ENCODE measurements at places on chromosomes 2 and 18.

DNA sequence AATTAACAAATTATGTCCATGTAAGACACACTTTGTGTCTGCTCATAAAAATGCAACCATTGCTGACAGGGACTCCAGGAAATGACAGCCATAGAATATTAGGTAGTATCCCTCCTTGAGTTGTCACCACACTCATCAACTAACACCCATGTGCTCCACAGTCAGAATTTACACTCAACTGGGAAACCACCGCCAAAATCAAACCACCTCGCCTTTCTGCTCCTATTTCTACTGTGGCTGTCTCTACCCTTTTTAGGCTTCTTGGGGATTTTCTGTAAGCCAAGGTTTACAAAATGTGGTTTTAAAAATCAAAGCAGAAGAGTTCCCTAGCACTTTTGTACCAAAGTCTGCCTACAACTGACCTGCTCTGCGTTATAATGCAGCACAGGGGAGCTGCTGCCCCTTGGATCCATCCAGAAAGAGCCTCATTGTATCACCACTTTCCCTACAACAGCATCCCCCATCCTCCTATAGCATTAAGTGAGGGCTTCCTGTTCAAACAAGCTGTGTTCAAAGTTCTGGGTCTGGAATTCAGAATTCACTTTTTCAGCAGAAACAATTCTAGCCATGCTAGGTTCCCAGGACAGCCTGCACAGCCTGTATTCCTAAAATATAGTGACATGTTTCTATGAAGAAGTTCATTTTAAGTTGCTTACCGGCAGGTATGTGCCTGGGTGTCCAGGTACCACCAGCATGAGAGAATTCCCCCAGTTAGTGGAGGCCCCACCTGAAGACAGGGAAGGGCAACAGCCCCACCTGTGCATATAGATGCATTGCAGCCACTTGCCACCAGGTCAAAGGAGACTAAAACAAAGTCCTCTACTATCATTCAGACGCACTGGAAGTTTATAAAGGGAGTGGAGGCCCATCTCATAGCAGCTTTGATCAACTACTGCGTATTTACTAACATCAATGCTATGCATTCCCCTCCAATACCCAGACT is 104.3 kb downstream of the MYO5B start:
- DNase-seq, result no peak

DNA sequence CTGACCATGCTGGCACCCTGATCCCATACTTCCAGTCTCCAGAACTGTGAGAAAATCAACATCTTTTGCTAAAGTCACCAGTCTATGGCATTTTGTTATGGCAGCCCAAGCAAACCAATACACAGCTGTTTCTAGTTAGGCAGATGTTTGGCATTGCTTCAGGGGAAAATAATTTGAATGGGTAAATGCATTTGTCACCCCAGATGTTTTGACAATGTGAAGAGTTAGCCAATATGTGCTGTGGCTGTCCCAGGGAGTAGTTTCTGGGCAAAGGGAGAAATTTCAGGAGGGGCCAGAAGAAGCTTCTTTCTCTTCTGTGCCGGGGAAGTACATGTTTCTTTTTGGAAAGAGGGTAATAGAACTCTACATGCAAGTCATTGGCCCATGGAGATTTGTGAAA is 619.0 kb downstream of the SLC4A3 start:
- DNase-seq, result no peak

DNA sequence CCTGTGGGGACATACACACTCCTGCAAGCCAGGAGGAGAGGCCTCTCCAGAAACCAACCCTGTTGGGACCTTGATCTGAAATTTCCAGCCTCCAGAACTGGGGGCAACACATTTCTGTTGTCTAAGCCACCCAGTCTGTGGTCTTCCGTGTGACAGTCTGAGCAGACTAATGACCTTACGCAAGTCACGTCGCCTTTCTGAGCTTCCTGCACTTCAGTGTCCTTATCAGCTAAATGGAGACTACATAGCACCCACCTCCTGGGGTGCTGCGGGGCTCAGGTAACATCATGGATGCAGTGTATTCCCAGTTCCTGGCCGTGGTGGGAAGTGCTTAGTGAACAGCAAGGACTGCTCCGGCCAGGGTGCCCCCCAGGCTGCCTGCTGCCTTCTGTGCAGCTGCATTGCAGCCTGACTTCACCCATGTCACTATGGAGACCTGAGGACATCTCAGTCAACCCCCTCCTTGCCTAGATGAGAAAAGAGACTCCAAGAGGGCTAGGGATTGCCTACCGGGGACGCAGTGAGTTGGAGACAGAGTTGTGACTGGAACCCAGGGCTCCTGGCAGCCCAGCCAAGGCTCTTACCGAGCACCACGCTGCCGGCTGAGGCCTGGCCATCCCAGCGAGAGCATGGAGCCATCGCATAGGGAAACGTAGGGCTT is 61.2 kb upstream of the FZD5 start:
- DNase-seq, result no peak

DNA sequence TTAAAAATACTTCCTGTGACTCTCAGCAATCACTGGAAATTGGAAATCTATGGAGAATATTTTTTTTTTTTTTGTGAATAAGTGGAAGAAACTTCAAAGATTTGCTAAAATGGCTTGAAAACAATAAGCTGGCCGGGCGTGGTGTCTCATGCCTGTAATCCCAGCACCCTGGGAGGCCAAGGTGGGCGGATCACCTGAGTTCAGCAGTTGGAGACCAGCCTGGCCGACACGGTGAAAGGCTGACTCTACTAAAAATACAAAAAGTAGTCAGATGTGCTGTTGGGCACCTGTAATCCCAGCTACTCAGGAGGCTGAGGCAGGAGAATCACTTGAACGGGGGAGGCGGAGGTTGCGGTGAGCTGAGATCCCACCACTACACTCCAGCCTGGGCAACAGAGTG is 155.5 kb upstream of the CAVIN2 start:
- no peak for DNase-seq

All from NCI-H2029 treated with DMSO at 0.1 percent for 48 hours (cell line).